Kidney tubule cell (primary cell): ENCODE measurements at places on chromosomes 11 and 22.

DNA sequence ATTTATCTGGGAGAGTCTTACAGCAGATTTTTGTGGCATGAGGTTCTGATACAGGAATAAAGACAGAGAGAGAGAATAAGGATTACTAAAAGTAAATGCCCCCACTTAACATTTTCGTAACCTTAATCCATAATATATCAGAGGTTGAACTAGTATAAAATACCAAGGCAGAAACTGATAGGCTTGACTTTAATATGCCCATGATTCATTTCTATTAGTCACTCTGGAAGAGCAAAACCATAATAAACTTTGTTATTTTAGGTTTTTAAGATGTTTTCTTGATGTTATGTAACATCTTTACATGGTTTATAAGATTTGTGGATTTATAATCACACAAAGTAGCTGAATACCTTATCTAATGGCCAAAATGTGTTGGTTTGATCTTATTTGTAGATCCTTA is 19.1 kb downstream of the GUCY1A2 start:
- DNase-seq = no peak

GRCh38 chr11:95711945-95712221 is 77.7 kb downstream of the FAM76B start:
- no peak for DNase-seq

DNA sequence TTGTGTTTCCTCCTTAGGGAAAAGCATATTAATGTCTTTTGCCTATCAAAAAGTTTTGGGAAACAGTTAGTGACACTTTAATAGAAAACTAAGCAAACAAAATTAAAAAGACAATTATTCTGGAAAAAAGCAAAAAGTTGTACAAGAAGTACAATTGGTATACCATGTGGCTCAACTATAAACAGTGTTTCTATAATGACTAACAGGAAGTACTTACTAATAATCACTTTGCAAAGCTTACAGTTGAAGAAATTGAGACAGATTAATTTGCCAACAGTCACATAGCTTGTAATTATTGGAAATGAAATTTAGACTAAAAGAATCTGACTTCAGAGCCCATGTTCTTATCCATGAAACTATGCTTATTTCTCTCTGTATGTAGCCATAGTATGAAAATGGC is 24.7 kb downstream of the PPME1 start:
- no peak for DNase-seq

DNA sequence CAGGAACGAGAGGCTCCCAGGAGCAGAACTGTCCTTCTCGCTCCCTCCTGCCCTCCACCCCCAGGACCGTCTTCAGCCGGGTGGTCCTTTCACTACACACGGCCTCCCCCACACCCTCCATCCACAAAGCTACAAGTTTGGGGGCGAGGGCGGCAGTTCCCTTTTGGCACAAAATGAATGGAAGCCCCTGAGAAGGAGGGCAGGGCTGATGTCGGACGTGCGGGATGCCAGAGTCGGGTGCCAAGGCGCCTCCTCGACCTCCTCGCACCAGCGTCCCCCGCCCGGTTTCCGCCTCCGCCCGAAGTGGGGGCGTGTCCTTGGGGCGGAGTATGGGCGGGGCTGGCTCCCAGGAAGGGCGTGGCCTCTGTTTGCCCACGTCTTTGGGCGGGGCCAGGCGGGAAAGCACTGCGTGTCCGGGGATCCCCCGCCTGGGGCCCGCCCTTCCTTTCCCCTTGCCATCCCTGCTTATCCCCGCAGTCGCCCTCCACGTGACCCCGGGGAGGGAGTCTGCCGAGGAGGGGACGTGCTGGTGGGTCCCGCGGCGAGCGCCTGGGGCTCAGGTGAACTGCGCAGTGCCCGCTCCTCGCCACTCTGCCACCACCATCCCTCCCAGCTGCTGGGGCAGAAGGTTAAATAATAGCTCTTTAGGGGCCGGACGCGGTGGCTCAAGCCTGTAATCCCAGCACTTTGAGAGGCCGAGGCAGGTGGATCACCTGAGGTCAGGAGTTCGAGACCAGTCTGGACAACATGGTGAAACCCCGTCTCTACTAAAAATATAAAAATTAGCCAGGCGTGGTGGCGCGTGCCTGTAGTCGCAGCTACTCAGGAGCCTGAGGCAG is 937 bp upstream of the EFEMP2 start:
- peak; percentile 96 for DNase-seq

GRCh38 chr22:49923445-49923844 is 5.0 kb downstream of the CRELD2 start:
- DNase-seq = no peak

- DNase-seq = no peak
Measured at GRCh38 chr11:119974467-119974866, 163.4 kb downstream of the TRIM29 start.

DNA sequence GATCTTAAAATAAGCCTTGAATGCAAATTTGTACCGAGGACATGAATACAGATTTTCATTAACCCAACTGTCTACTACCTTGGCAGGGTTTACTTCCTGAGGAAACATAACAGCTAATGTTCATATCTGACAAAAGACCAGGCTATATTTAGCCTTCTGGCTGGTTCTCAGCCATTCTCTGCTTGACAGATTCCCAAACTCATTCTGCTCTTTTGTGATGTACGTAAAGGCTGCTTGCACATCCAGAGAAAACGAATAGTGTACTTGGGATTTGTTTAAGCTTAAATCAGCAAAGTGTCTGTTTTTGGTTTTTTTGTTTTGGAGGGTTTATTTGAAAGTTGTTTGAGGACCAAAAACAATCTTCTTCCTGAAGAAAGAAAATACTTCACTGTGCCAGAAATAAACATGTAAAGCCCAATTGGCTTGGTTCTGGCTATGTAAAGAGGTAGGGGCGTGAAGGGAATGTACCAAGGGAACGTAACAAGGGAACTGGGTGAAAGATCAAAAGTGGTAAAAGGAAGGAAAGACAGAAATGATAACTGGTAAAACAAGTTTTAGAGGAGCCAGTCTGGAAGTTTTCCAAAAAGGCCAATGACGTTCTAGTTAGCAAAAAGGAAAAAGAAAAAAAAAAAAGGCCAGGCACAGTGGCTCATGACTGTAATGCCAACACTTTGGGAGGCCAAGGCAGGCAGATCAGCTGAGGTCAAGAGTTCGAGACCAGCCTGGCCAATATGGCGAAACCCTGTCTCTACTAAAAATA is 21.4 kb upstream of the CRTAM start:
- DNase-seq = peak; percentile 53

DNA sequence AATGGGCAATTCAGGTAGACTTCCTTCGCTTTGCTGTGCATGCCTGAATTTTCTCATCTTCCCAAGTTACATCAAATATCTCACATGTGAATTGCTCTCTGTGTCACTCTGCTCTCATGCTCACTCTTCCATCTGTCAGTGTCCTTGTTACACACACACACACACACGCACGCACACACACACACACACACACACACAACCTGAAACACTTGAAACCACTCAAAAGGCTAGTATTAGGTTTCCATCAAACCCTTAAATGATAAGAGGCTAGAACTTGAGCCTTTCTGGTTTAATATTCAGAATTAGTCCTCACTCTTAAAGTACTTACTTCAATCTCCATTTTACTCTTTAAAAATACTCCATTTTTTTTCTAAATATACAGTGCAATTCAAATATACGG is 282.4 kb downstream of the C11orf87 start:
- DNase-seq = no peak

DNA sequence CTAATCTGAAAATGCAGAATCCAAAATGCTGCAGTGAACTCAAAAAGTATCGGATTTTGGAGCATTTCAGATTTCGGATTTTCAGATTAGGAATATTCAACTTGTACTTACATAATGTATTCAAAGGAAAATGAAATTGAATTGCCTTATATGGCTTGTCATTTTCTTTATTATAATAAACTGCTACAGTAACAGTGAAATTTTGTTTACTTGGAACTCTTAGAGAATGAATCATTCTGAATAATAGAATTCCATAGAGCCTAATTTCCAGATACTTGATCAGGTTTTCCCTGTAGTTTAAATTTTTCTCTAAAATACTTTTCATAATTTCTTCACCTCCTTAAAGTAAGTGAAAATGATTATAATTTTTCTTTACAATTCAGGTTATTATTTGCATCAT is 17.3 kb downstream of the TTC17 start:
- DNase-seq = no peak

DNA sequence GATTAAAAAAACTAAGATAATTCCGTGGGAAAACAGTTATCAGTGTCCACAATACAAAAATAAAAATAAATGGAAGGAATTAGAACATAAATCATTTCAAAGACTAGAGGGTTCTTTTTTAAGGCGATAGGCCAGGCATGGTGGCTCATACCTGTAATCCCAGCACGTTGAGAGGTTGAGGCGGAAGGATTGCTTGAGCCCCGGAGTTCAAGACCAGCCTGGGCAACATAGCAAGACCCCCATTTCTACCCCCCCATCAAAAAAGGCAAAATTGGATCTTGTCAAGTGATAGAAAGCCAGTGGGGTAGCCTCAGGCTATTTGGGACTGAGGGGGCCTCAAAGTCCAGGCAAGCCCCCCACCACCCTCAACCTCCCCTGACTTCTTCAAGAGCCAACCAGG is 20.6 kb upstream of the POLA2 start:
- no peak for DNase-seq
